ENCODE measurements at places on chromosomes 16 and 17. TPM values are rescaled to one million over a fixed set of nuclear protein-coding genes. Genes with fewer than 3 reads are reported as not detected.

The CCL8 gene
- total RNA-seq, result not detected

The CNOT1 gene
- total RNA-seq, result 191 TPM

The HCRT gene
- not detected for total RNA-seq

The RSKR gene
- total RNA-seq, result 36.8 TPM

The TSEN54 gene
- total RNA-seq, result 83.0 TPM

The TBC1D26 gene
- 0.28 TPM for total RNA-seq

The ANKFN1 gene
- total RNA-seq, result 1.6 TPM

The NPIPB5 gene
- 1,380 TPM for total RNA-seq

The SLC13A2 gene
- 11.6 TPM for total RNA-seq

The CX3CL1 gene
- 2.3 TPM for total RNA-seq

The CACNG3 gene
- total RNA-seq, result not detected

The CCDC78 gene
- 13.2 TPM for total RNA-seq

The SLC38A8 gene
- not detected for total RNA-seq

The ABCA3 gene
- total RNA-seq, result 5.9 TPM
